ENCODE measurements at places on chromosomes 4 and X. TPM values are rescaled to one million over a fixed set of nuclear protein-coding genes. Genes with fewer than 3 reads are reported as not detected.

Gene RGN
- 0.76 TPM for total RNA-seq

Gene DACH2
- total RNA-seq = not detected

Gene AREG
- 0.45 TPM for total RNA-seq

Gene ZNF141
- total RNA-seq = 2.8 TPM

Gene PORCN
- 10.0 TPM for total RNA-seq

DNA sequence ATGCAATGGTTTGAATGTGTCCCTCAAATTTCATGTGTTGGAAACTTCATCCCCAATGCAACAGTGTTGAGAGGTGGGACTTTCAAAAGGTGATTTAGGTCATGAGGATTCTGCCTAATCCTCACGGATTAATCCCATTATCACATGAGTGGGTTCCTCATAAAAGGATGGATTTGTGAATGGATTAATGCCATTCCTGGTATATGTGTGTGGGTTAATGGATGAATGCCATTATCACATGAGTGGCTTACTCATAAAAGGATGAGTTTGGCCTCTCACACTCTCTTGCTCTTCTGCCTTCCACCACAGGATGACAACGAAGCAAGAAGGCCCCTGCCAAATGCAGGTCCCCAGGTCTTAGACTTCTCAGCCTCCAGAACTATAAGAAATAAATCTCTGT is 30.5 kb upstream of the NEUROG2 start:
- peaks cover 7% of the 10 kb centered on the region for H3K4me1 ChIP-seq
- no peaks in the 10 kb centered on the region for H3K36me3 ChIP-seq
- no peak overlapping the region for H3K27ac ChIP-seq
- no peak for DNase-seq
- no peaks in the 10 kb centered on the region for H3K27me3 ChIP-seq
- no peak overlapping the region for H3K4me3 ChIP-seq

GRCh38 chr4:31307029-31307428 is 586.9 kb downstream of the PCDH7 start:
- H3K27ac ChIP-seq = no peak overlapping the region
- no peak overlapping the region for H3K4me3 ChIP-seq
- H3K27me3 ChIP-seq = no peaks in the 10 kb centered on the region
- no peaks in the 10 kb centered on the region for H3K36me3 ChIP-seq
- DNase-seq = no peak
- no peaks in the 10 kb centered on the region for H3K4me1 ChIP-seq

- no peaks in the 10 kb centered on the region for H3K36me3 ChIP-seq
- H3K4me3 ChIP-seq = no peak overlapping the region
- DNase-seq = no peak
- no peaks in the 10 kb centered on the region for H3K4me1 ChIP-seq
These were observed 21.1 kb upstream of the HNRNPD start for GRCh38 chr4:82394896-82395295.

DNA sequence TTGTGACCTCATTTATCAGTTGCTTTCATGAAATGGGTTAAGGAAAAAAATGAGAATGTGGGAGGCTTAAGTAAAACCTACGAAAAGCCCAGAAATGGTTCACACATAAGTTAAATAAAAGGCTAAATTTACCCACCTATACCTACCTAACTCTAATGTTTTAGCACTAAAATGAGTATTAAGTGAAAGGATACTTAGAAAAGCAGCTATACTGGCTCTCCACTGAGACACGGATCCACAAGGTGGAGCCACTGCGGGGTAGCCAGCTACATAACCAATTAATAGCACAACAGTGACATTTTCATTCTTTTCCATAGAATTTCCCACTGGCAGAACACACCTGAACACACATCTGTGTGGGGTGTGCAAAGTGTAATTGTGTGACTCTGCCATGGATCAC is 101.9 kb downstream of the MAML3 start:
- no peak overlapping the region for H3K27ac ChIP-seq
- H3K4me3 ChIP-seq = no peak overlapping the region
- H3K4me1 ChIP-seq = peaks cover 25% of the 10 kb centered on the region
- peaks cover 1% of the 10 kb centered on the region for H3K27me3 ChIP-seq

DNA sequence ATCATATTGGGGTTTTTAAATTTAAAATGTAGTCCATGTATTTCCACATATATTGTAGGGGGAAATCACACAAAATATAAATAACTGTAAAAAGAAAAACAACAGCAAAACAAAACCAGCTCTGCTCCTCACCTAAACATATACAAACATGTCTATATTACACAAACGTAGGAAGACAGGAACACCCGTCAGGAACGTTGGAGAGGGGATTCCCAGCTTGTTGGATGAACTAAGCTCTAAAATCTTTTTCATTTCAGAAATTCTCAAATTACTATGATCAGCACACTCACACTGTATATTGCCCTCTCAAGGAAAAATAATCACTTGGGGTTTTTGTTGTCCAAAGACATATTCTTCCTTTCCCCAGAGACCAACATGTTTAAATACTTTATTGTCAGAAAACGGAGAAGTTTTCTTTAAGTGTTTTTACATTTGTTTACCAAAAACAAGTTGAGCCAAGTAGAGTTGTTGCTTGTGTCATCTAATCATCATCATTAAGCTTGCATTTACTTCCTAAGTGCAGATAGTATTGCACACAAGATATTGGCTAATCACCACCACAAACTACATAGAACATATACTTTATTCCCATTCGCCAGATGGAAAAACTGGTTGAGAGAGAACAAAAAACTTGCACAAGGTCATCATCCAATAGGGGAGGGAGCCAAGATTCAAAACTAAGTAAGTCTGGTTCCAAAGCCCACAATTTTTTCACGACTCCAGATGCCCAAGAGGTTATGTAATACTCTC is 2.4 kb upstream of the TLR10 start:
- no peaks in the 10 kb centered on the region for H3K4me1 ChIP-seq
- H3K4me3 ChIP-seq = no peak overlapping the region
- H3K27me3 ChIP-seq = peaks cover 18% of the 10 kb centered on the region
- H3K27ac ChIP-seq = no peak overlapping the region
- H3K36me3 ChIP-seq = no peaks in the 10 kb centered on the region
